Astrocyte (in vitro differentiated cells and primary cell): ENCODE measurements at places on chromosomes 13 and 19. TPM values are rescaled to one million over a fixed set of nuclear protein-coding genes. Genes with fewer than 3 reads are reported as not detected.

Gene FLT1
- total RNA-seq = 7.3 and 10.0 TPM in 2 replicates

Gene ERICH4
- not detected in 2 replicates for total RNA-seq

GRCh38 chr19:47651691-47652090 lies 42.8 kb downstream of the BICRA start:
- DNase-seq = no peak

GRCh38 chr13:110580800-110581199 lies 19.3 kb upstream of the RAB20 start:
- no peak for DNase-seq

DNA sequence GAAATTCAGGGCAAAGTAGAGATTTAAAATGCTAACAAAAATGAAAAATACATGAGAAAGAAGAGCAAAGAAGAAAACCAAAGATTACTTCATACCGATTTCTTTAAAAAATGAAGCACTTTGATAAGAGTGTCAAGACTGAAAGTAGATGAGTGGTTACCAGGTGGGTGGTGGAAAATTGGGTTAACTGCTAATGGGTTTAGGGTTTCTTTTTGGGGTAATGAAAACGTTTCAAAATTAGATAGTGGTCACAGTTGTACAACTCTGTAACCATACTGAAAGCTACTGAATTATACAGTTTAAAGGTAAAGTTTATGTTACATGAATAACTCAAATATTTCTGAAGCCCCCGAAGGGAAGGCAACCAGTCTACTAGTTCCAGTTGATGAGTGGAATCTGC lies 179.4 kb downstream of the NDFIP2 start:
- no peak for DNase-seq

DNA sequence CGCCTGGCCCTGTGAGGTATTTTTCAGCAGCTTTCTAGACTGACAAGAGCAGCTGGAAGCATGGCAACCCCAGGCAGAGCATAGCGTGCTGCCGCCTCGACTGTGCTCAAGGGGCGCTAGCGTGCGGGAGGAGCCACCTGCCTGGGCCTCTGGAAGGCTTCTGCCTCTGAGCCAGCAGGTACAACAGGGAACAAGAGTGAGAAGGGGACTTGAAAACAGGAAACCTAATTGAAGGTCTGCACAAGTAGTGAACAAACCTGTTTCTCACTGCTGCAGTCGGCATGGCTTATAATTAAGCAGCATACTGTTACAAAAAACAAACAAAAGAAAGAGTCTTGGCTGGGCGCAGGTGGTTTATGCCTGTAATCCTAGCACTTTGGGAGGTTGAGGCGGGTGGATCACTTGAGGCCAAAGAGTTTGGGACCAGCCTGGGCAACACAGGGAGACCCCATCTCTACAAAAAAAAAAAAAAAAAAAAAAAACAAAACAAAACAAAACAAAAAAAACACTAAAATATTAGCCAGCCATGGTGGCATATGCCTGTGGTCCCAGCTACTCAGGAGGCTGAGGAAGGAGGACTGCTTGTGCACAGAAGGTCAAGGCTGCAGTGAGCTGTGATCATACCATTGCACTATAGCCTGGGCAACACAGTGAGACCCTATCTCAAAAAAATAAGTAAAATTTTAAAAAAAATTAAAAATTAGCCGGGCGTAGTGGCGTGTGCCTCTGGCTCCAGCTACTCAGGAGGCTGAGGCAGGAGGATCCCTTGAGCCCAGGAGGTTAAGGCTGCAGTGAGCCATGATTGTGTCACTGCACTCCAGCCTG lies 12.6 kb upstream of the GARRE1 start:
- no peak for DNase-seq
